CD4-positive, alpha-beta T cell treated with Interleukin-10 for 1 hour (primary cell): ENCODE measurements at places on chromosomes 1 and 21.

DNA sequence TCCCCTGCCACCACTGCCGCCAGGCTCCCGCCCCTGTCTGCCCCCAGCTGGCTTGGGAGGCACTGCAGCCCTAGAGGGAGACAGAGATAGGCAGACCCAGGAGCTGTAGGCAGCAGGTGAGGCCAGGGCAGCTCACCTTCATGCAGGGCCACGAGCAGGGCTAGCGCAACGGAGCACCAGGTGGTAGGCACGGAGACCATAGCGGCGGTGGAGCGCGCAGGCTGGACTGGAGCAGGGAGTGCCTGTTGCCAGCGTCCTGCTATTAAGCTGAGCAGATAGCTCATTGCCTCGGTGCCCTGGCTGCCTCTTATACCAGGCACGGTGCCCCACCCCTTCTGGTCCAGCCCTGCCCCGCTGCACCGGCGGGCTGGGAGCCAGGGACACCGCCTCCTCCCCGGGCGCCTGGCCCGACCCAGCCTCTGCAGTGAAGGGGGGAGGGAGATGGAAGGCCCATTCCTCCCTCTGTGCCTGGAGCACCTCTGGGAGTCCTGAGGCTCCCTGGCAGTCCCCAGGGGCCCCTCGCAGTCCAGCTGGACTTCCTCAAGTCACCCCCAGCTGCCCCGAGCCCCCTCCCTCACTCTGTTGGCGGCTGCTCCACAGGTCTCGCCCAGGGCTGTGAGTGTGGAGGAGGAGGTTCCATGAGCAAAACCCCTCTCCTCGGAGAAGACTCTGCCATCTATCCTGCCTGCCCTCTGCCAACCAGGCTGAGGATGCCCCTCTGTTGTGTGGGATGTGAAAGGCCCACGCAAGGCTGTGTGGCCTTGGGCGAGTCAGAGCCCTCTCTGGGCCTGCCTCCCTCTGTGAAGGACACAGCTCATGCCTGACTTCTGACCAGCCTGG lies at the start of gene EDN2:
Gene EDN2, minus strand, starts transcription at position 282 of the 840 bp plus-strand sequence. Its CDS starts 82 bp downstream, at position 200.
- DNase-seq = no peak

- peak; percentile 34 for DNase-seq
These were observed 2.5 kb upstream of the RCSD1 start for GRCh38 chr1:167627615-167627864.

DNA sequence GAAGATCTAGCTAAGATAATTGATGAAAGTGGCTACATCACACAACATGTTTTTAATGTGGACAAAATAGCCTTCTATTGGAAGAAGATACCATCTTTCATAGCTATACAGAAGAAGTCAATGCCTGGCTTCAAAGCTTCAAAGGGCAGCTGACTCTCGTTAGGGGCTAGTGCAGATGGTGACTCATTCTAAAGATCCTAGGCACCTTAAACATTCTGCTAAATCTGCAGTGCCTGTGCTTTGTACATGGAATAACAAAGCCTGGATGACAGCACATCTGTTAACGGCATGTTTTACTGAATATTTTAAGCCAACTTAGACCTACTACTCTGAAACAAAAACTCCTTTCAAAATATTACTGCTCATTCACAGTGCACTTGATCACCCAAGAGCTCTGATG lies 65.6 kb upstream of the USP24 start:
- no peak for DNase-seq

GRCh38 chr1:25816112-25816718 lies 3.5 kb upstream of the MTFR1L start:
- no peak for DNase-seq

DNA sequence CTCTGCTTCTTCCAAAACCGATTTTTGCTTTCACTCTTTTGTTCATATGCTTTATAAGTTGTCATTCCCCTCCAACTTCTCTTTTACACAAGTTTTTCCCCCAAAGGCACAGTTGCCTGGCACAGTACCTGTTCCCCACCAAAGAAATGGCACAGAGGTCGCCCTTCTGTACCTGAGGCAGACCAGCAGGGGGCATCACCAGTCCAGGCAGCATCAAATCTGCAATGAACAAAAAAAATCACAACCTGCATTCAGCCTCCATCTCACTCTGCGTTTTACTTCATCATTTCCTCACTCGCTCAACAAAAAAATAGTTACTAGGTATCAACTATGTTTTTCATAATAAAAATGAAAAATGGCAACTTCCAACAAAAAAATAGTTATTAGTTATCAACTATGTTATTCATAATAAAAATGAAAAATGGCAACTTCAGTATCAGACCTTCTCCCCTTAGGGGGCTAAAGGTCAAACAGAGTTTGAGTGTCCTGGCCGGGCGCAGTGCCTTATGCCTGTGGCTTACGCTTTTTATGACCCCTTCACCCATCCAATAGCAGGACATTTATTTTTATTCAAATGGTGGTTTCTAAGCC lies 4.1 kb downstream of the EIF2D start:
- DNase-seq = peak; percentile 71

DNA sequence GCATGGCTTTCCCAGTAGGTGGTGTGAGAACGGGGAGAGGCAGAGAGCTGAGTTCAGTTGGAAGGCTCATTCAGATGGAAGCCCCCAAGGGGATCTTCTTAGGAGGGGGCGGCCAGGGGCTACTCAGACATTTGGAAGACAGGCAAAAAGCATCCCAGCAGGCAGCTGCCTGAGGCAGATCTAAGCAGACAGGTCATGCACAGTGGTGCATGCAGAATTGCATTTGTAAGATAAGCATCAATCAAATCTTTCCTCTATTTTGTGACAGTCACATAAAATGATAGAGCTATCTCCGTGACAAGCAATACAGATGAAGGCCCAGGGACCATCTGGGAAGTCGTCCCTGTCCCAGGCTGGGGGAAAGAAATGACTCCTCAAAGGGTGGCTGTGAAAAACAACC lies 3.8 kb downstream of the RAB3B start:
- no peak for DNase-seq

DNA sequence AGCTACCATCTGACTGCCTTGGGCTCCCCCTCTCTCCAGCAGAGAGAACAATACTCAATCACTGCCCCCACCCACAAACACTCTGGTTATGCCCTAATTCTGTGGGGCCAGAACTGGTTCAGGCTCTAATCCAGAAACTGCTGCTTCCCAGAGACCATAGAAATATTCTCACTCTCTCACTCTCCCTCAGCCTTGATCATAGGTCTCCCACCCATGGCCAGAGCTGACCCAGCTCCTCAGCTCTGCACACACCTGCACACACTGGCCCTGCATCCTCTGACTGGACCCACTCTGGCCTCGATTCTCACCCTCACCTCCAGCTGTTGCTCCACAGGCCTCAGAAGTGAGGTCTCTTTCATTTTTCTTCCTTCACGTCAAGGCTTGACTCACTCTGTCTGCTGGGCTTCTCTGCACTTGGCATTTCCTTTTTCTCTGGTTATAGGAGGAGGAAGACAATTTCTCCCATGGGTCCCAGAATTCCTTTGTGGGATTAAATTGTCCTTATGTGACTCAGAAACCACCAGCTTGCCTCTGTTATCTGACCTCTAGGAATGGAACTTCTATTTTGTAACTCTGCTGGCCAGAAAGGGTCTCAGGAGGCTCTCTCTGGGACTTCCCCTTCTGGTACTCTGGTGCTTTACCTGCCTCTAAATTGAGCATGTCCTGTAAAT lies 15.6 kb upstream of the ZMYM6 start:
- DNase-seq = no peak

GRCh38 chr1:42730002-42730401 lies 10.0 kb downstream of the CLDN19 start:
- DNase-seq = no peak

DNA sequence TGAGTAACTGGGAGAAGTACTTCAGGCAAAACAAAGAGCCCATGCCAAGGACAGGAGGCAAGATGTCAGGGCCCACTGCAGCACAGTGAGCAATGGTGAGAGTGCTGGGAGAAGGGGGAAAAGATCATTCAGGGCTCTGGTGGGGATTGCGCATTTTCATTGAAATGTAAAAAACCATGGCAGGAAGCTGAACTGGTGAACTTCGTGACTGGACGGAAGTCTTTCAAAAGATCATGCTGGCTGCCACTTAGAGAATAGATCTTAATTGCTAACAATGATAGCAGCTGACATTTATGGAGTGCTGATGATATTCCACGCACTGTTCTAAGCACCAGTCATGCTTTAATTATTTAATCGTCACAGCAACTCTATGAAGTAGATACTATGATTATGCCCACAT lies 107.0 kb downstream of the TGFBR3 start:
- DNase-seq = no peak

- DNase-seq = no peak
These were observed 1.4 kb downstream of the ADORA1 start for GRCh38 chr1:203128716-203129500.

- DNase-seq = no peak
These were observed 219.2 kb downstream of the FOXD2 start for GRCh38 chr1:47656719-47657685.

- DNase-seq = no peak
These were observed 33.6 kb upstream of the CAMSAP2 start for GRCh38 chr1:200704986-200705500.

DNA sequence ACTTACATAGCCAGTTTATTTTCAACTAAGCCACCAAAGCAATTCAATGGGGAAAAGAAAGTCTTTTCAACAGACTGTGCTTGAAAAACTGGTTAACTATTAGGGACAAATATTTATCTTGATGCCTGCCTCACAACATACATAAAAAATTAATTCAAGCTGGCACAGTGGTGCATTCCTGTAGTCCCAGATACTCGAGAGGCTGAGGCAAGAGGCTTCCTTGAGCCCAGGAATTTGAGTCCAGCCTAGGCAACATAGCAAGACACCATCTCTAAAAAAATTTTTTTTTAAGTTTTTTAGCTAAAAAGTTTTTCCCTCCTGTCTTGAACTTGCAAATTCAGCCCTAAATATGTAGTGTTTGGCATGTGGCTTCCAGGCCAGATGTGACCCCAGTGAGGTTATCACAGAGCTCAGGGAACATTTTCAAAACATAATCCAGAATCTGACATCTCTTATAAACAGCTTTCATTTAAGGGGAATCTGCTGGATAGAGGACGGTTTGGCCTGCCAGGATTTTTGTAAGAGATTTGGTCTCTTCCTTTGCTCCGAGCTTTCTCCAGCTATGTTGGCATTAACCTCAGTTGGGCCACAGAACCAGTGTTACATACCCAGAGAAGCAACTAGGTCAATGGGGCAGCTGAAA lies 46.4 kb downstream of the COL6A1 start:
- no peak for DNase-seq

DNA sequence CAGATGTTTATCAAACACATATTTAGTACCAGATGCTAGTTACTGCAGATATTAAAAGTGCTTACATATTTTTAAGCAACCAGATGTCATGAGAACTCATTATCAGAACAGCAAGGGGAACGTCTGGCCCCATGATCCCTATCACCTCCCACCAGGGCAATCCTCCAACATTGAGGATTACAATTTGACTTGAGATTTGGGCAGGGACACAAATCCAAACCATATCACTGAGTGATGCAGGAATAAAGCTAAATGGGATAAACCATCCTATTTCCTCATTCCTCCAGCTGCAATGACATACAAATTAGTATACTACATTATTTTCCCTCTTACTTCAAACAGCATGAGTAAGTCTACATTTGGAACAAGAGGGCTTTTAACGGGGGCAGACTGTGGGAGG lies 3.1 kb upstream of the KCNK2 start:
- DNase-seq = no peak

DNA sequence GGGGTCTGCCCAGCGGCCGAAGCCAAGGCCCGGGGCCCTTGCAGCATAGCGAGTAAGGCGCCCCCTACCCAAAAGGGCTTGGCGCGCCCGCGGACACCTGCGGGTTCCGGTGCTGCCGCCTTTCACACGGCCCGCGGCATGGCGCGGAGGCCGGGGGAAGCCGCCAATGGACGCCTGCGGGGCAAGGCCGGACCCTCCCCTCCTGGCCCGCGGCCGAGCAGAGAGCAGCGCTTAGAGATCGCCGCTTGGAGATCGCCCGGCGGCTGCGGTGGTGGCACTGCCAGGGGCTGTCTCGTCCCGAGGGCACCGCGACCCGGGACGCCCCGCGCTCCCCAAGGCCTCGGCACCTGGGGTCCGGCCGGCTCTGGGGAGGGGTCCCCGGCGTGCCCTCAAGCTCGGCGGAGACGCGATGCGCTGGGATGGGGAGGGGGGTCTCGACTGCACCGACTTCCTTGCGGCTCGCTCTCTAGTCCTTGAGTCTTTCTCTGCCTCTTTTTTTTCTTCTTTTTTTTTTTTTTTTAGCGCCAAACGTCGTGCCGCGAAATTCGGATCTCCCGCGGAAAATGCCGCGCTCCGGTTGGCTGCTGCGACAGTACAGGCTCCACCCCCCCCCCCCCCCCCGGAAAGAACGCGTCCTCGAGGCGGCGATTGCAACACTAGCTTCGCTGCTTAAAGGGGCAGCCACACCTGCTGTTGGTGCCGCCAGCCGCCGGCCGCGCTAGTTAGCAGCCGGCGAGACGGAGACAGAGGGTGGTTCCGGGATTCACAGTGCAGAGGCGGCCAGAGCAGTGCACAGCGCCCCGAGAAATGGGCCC lies at the start of gene E2F2:
Gene E2F2, minus strand, starts transcription at position 487 of the 815 bp plus-strand sequence. Its CDS starts 440 bp downstream, at position 47.
- peak; percentile 87 for DNase-seq

GRCh38 chr1:109787211-109787844 lies 23.6 kb upstream of the EPS8L3 start:
- no peak for DNase-seq

GRCh38 chr21:45536301-45537081 lies 5.7 kb downstream of the SLC19A1 start:
- no peak for DNase-seq

DNA sequence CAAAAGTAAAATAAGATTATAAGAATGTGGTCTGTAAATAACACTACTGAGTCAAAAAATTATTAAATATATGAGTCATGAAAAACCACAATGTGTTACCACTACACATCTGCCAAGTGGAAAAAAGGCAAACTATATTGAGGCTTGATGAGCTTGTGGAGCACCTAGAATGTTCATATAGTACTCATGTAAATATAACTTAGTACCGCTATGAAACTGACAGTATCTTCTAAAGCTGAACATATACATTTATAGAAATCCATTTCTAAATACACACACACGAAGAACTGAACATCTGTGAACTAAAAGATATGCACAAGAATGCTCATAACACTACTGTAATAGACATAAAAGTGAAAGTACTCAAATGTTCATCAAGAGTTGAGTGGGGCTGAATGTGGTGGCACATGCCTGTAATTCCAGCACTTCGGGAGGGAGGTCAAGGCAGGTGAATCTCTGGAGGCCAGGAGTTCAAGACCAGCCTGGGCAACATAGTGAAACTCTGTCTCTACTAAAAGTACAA lies 18.5 kb upstream of the GBP3 start:
- no peak for DNase-seq

DNA sequence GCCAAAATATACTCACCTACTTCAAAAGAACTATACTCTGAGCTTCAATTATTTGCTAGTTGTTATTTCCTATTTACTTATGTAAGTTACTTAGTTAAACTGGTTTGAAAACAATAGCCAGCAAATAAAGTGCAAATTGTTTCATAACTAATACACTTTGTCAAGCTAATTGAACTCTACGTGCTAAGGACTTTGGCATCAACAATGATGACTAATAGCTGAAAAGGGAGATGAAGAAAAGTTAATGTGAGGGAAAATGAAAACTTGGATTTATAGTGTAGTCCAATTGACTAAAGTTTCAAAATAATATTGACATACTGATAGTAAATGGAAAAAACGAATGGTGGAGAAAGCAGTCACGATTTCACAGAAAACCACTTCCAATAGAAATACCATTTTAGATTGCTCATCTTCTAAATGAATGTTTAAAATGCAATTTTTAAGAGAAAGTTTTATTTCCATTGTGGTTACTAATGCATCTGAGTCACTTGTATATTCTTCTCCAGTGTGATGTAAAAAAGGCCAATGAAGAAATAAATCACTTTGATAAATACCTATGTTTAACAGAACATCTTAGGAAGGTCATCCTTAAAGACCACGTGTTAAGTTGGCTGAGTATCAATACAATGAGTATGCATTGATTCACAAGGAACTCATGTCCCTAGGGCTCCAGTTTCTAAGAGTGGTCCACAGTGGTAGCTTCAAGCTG lies 455.2 kb downstream of the LTN1 start:
- DNase-seq = no peak
